ENCODE measurements at places on chromosomes 6 and 20.

GRCh38 chr20:35020108-35020928 lies 64.7 kb downstream of the MYH7B start:
- DNase-seq: no peak

DNA sequence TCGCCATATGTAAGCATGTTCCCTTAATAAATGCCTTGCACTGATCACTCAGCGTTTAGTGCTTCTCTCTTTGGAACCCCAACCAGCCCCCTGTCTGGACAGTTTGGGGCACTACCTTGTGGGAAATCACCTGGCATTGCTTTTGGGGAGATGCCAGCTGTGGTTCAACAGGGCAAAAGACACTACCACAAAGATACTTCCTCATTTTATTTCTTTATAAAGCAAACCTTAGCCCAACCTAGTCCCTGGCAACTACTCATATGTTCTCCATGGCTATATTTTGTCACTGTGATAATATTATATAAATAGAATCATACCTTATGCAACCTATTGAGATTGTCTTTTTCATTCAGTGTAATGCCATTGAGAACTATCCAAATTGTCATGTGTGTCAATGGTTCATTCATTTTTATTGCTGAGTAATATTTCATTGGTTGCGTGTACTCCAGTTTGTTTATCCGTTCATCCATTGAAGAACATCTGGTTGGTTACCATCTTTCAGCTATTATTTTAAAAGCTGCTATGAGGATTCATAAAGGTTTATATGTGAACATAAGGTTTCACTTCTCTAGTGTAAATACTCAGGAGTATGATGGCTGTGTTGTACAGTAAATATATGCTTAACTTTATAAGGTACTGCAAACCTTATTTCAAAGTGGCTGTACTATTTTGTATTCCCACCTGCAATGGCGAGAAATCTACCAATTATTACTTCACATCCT lies 114.8 kb downstream of the MOXD1 start:
- DNase-seq: no peak

DNA sequence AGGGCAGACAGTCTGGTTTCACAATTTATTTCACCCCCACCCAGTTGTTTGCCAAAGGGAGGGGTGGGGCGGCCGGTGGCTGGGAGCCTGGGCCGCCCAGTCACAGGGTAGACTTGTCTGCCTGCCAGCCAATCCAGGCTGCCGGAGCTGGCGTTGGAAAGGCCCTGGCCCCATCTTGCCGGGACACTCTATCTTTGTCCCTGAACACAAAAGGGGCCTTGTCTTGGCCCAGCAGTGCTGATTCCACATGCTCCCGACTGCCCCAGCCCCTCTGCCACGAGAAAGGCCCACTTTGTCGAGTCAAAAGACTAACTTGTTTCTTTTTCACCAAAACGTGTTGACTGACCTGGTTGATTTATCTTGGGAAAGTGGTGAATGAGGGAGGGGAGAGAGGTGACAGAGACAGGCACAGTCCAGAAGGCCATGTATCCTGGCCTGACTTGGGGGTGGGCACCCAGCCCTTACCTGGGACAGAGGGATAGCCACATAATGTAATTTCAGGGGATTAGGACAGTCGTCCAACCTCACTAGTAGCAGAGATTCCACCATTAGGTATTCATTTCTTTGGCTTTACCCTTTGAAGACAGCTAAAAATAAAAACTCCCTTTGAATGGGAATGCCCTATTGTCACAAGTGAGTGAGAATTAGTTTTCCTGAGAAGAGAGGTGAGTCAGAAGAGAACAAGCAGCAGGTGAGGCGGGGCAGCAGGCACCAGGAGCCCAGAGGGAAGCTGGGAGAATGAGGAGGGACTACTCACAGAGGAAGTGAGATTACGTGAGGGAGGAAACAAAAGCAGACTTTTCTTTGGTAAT lies 67.0 kb upstream of the SIRPA start:
- DNase-seq: no peak

DNA sequence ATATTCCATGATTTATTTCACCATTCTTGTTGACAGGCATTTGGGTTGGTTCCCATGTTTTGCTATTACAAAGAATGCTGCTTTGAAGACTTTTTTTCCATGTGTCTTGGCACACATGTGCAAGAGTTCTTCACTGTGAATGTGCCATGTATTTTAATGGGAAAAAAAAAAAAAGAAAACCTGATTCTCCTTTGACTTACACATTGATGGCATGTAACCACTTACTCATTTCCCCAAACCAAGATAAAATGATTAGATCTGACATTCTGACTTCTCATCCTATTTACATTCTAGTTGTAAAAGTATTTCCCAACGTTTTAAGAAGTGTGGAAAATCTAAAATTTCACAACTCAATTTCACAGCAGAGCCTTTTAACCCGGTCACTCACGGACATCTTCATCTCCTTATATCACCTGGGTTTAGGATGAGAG lies 4.4 kb downstream of the CAP2 start:
- DNase-seq: no peak

DNA sequence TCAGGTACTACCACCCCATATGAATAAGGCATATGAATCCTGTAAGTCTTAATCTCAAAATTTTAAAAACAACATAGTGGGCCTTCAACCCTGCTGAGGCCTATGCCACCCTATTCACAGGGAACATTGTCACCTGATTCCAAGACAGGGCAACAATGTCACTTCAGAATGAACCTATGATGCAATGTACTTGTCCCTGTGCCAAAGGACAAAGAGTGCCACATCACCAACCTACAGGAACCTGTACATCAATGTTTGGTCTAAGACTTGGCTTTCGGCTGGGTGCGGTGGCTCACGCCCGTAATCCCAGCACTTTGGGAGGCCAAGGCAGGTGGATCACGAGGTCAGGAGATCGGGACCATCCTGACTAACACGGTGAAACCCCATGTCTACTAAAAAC lies 318.5 kb upstream of the JARID2 start:
- no peak for DNase-seq

All from NCI-H524 (cell line).